ENCODE measurements at places on chromosomes 12 and 14. TPM values are rescaled to one million over a fixed set of nuclear protein-coding genes. Genes with fewer than 3 reads are reported as not detected.
A peak's percentile ranks its signal among the peaks of the same experiment; 100 is the strongest.

DNA sequence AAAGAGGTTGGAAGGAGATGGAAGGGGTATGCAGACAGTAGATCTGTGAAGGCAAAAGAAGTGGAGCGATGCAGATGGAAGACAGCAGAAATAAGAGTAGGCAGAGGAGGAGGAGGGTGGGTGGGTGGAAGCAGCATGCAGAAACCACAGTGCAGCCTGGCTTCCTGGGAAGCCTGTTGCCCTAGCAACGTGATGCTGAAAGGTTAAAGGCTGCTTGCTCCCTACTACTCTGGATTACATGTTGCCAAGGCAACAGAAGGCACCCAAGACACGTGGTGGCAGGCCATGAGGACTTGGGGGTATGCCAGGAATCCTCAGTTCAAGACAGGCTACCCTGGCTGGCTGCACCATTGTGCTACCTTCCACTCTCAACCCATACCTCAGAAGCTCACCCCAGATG, 129.6 kb downstream of the GRIN2B start:
- no peaks in the 10 kb centered on the region for H3K36me3 ChIP-seq
- DNase-seq = no peak
- H3K27ac ChIP-seq = no peak overlapping the region

The AICDA gene
- not detected for total RNA-seq

DNA sequence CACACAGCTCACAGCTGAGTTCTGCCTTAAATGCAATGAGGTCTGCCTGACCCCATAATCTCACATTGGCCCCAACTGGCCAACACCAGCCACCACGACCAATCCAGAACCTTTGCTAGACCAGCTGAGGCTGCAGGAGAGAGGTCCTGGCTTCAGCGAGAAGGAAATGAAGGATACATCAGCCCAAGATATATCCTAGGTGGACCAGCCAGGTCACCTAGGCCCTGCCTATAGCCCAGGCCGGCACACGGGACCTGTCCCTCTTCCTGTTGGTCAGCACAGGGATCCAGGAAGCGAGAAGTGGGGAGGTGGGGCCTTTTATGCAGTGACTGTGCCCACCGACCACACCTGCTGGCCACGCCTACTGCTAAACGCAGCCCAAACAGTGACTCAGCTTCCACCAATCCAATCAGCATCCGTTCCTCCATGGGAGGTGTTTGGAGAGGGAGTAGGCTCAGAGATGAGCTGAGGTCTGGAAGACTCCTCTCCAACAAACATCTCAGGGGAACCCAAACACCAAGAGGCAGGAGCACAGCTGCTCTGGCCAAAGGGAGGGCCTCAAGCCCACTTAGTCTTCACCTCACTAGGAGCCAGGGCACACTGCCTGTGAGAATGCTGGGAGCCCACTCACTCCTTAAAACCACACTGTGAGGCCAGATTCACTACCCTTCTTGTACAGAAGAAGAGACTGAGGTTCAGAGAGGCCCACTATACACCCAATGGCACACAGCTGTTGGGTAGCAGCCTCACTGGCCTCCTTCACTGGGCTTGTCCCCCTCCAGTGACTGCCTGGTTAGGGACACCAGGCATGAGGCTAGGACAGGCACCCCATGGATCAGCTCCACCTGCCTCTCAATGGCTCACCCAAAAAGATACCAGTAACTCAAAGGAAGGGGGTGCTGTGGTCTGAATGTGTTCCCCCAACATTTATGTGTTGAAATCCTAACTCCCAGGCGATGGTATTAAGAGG, 51.3 kb upstream of the PPP2R5C start:
- DNase-seq = no peak
- no peaks in the 10 kb centered on the region for H3K36me3 ChIP-seq
- no peaks in the 10 kb centered on the region for H3K27me3 ChIP-seq
- H3K4me3 ChIP-seq = no peak overlapping the region
- H3K27ac ChIP-seq = no peak overlapping the region
- peaks cover 8% of the 10 kb centered on the region for H3K4me1 ChIP-seq

DNA sequence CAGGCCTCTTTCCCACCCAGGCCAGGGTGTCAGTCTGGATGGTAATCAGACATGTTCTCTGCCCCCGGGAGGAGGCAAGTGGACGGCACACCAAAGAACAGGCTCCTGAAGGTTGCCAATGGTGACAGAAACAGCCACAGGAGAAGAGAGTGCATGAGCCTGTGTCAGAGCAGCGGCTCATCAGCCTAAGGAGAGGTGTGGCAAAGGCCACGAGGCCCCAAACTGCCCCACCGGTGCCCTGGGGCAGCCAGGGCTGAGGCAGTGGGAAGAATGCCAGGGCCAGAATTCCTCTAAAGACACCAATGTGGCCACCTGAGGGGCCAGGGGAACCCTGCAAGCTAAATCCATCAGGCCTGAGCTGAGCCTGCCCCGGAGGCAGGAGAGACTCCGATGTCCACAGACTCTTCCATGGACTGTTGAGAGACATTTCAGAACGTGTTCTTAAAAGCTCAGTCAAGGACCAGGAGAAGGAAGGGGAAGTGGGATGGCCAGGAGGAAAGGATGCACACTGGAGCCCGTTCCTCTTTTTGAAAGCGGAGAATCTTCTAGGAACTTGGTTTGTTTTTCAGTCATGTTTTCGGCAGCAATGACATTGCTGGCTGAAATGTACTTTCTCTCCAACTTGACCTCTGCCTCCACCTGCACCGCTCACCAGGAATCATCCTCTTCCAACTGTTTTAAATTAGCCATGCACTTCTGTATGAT, 176.3 kb upstream of the FKBP4 start:
- no peak overlapping the region for H3K4me3 ChIP-seq
- no peaks in the 10 kb centered on the region for H3K27me3 ChIP-seq
- no peak overlapping the region for H3K27ac ChIP-seq
- no peaks in the 10 kb centered on the region for H3K4me1 ChIP-seq
- DNase-seq = no peak
- no peaks in the 10 kb centered on the region for H3K36me3 ChIP-seq

- no peaks in the 10 kb centered on the region for H3K36me3 ChIP-seq
- DNase-seq = no peak
- no peak overlapping the region for H3K27ac ChIP-seq
Measured at GRCh38 chr14:102667703-102668102, 75.3 kb downstream of the RCOR1 start.

GRCh38 chr14:34699873-34700621, 14.3 kb downstream of the CFL2 start:
- no peaks in the 10 kb centered on the region for H3K36me3 ChIP-seq
- no peak for DNase-seq
- no peak overlapping the region for H3K27ac ChIP-seq

The TSPAN11 gene
- total RNA-seq = 1.00 TPM

GRCh38 chr12:76717314-76717713, 46.6 kb upstream of the ZDHHC17 start:
- H3K27me3 ChIP-seq = no peaks in the 10 kb centered on the region
- H3K36me3 ChIP-seq = no peaks in the 10 kb centered on the region
- H3K4me1 ChIP-seq = no peaks in the 10 kb centered on the region
- H3K4me3 ChIP-seq = no peak overlapping the region

- no peaks in the 10 kb centered on the region for H3K27me3 ChIP-seq
- H3K4me3 ChIP-seq = no peak overlapping the region
- H3K36me3 ChIP-seq = peaks cover 5% of the 10 kb centered on the region
Measured at GRCh38 chr12:7156259-7157197, 26.4 kb downstream of the CLSTN3 start.

- H3K4me3 ChIP-seq = no peak overlapping the region
- DNase-seq = no peak
- no peaks in the 10 kb centered on the region for H3K36me3 ChIP-seq
- H3K27ac ChIP-seq = no peak overlapping the region
- H3K27me3 ChIP-seq = no peaks in the 10 kb centered on the region
- no peaks in the 10 kb centered on the region for H3K4me1 ChIP-seq
Measured at GRCh38 chr12:41460906-41461305, 272.8 kb downstream of the PDZRN4 start.

- no peaks in the 10 kb centered on the region for H3K27me3 ChIP-seq
- no peak overlapping the region for H3K27ac ChIP-seq
- no peak for DNase-seq
- H3K36me3 ChIP-seq = no peaks in the 10 kb centered on the region
Measured at GRCh38 chr14:75044322-75044721, 6.9 kb downstream of the MLH3 start.

- peaks cover 8% of the 10 kb centered on the region for H3K4me1 ChIP-seq
- no peaks in the 10 kb centered on the region for H3K36me3 ChIP-seq
- H3K4me3 ChIP-seq = no peak overlapping the region
- peak overlapping the region; percentile 29 for H3K27ac ChIP-seq
Measured at GRCh38 chr12:115423546-115423987, 739.6 kb upstream of the TBX3 start.

The GPR137C gene
- total RNA-seq = 0.18 TPM
